ENCODE measurements at places on chromosomes 1 and 21.
A peak's percentile ranks its signal among the peaks of the same experiment; 100 is the strongest.

DNA sequence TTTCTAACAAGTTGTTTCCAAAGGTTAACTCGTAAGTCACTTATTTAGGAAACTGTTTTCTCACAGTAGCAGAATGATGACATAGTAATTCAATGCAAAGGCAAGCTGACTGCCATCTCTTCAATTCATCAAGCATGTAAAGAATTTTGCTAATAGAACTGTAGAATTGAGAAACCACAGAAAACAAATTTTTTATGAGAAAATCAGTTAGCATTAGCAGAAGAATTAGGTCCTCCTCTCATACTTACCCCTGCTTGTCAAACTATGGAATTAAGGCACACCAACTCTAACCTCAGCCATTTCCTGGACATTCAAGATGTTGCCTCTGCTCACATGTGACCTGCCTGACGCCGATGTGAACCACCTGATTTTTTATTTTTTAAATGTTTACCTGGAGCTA, 115.2 kb downstream of the LRRC40 start:
- no peak for DNase-seq

DNA sequence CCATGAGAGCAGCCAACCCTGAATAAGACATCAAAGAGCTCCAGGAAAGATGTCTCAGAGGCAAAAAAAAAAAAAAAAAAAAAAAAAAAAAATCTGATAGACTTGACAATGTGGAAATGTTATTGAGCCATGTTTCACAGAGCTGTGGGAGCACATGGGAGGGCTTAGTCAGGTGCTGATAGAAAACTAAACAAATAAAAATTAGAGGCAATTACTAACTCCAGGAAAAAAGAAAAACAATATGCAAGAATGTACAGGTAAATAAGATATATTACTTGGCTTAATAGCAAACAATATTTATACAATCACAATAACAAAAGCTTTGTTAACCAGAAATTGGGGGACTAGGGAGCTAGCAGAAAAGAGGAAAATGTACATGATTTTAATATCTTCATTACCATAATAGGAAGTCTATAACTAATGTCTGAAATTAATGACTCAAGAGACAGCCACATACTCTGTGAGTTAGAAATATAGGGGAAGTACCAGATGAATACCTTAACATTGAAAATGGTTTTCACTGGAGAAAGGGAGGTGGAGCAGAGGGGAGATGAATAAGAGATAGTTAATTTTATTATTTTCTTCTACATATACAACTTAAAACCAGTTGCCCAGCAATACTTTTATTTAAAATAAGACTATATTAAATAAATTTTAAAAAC, 16.9 kb upstream of the RGS16 start:
- no peak for DNase-seq

DNA sequence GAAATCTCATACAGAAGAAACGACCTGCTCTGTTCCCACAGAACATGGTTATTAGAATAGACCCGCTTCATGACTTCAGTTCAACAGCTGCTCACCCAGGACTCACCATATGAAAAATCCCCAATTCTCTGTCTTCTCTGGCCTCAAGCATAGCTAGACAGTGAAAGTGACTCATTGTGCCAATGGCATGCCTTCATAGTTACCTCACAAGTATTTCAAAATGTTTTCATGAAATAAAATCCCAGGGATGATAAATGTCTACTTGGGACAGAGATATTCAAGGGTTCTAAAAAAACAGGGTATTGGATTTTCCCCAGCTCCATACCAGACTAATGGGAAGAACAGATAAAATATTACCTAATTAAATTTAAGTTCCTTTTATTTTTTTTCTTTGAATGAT, 82.3 kb downstream of the NOTCH2 start:
- no peak for DNase-seq

GRCh38 chr1:94530373-94530878, 11.1 kb downstream of the F3 start:
- no peak for DNase-seq

GRCh38 chr1:116318897-116319296, 54.1 kb upstream of the ATP1A1 start:
- DNase-seq: no peak

DNA sequence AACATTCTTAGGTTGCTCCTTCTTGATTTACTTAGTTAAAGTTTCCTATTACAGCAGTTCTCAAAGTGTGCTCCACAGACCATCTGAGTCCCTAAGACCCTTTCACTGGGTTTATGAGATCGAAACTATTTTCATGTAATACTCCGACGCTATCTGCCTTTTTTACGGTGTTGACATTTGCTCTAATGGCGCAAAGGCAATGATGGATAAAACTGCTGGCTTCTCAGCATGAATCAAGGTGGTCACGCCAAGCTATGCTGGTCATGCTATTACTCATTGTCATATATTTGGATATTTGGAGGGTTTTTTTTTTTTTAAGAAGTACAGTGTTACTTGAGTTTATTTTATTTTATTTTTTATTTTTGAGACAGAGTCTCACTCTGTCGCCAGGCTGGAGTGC, 235.1 kb downstream of the KIF26B start:
- no peak for DNase-seq

GRCh38 chr1:3103967-3104677, 35.1 kb downstream of the PRDM16 start:
- no peak for DNase-seq

GRCh38 chr1:3678361-3679097, 26.2 kb downstream of the TP73 start:
- no peak for DNase-seq

GRCh38 chr1:65940126-65940525, 147.4 kb downstream of the PDE4B start:
- DNase-seq: no peak

DNA sequence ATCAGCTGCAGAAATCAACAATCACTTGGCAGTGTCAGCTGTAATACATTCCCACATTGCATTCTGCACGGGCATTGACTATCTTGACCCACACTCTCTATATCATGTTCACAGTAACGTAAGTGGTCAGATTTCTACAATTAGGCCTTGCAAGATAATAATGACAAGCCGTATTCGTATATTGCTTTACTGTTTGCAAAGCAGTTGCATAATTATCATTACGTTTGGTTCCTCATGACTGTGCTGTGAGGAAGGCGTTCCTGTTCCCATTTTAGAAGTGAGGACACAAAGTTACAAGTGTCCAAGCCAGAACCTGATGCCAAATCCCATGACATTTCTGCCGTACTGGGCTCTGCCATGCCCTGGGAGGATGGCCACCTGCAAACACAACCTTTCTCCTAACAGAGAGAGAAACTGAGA, 53.5 kb upstream of the TARBP1 start:
- DNase-seq: no peak

GRCh38 chr1:245085508-245086095, 69.2 kb upstream of the KIF26B start:
- no peak for DNase-seq

GRCh38 chr1:231418101-231418740, 3.9 kb downstream of the EGLN1 start:
- no peak for DNase-seq

DNA sequence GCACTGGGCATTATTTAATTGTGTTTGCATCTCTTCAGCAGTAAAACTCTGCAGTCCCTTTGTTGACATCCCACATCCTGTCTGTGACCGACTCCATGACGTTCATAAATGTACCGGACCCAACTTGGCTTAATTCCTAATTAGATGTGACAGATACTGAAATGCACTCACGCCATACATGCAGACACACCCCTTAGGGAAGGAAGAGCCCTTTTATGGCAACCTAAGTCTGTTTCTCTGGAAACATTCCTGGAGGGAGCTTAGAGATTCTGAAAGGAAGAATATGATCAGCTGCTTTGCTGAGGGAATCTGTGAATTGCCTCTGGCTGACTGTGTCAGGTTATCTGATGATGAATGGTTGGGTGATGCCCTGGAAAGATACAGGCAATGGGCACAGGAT, 33.4 kb downstream of the ADAMTS5 start:
- DNase-seq: no peak

DNA sequence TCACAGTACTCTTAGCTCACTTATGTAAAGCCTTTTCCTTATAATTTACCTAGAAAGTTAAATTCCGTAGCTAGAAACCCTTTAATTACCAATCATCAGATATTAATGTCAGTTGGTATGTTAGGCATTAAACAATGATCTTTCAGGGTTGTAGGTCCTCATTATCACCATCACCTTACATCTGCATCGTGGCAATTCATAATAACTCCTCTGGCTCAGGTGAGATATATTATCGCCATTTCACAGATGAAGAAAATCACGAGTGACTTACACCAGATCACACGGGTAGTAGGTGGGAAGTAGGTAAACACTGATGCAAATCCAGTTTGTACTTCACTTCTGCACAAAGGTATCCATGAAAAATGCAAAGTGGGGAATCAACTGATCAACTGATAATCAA, 639 bp downstream of the NUP133 start:
- DNase-seq: no peak

DNA sequence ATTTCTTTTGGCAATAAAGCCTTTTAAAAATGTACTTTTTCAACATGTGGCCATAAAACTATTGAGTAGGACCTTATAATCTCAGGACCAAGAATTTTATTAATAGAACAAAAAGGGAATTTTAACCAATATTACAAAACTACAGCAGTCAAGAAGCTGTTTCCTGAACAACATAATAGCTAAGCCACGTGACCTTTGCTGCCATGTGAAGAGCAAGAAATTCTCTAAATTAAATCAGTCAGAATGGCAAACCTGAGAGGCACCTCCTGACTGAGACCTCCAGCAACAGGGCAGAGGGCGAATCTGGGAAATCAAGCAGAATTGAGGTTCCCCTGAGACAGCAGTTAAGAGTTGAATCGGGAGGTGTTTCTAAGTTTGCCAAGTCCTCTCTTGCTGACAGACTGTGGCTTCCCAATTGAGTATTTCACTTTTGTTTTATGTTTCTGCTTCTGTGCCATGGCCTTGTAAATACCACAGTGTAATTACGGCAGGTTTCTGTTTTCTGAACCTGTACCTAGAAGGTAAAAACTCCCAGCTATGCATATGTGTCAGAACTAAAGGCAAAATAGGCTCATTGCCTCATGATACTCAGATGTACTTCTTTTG, 358.4 kb downstream of the NTNG1 start:
- DNase-seq: no peak

GRCh38 chr1:52925571-52926005, 1.5 kb upstream of the SCP2 start:
- no peak for DNase-seq

GRCh38 chr1:21956720-21957552, 19.8 kb upstream of the HSPG2 start:
- DNase-seq: peak; percentile 49

DNA sequence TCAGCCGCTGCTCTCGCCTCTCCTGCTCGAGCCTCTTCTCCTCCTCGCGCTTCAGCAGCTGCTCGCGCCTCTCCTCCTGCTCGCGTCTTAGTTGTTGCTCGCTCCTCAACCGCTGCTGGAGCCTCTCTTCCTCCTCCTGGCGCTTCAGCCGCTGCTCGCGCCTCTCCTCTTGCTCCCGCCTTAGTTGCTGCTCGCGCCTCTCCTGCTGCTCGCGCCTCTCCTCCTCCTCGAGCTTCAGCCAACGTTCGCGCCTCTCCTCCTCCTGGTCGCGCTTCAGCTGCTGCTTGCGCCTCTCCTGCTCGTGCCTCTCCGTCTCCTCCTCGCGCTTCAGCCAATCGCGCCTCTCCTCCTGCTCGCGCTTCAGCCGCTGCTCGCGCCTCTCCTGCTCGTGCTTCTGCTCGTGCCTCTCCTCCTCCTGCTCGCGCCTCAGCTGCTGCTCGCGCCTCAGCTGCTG, 3.7 kb downstream of the TCHH start:
- DNase-seq: peak; percentile 57

GRCh38 chr1:94383966-94384408, 34.2 kb upstream of the ABCD3 start:
- DNase-seq: peak; percentile 26

GRCh38 chr1:89953131-89953626, 41.7 kb upstream of the ZNF326 start:
- DNase-seq: peak; percentile 42

- no peak for DNase-seq
Measured at GRCh38 chr1:17520041-17520440, 19.5 kb upstream of the ARHGEF10L start.

DNA sequence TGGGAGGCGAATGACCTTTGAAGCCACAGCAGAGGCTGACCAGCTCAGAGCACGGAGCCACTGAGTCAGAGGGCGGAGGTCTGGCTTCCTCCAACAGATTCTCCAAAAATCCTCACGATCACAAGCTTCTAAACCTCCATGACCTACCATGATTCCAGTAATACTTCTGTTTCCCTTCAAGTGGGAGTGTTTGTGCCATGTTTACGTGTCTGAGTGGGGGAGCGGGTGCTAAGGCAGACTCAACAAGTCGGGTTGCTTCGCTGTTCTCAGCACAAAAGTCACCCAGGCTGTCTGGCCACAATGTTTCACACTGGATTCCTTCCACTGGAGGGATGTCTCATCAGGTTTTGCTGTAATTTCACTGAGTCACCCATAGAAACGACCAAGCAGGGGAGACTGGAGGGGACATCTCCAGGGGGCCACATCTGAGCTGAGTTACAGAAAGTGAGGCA, 86.2 kb downstream of the SLC66A1 start:
- DNase-seq: peak; percentile 57

DNA sequence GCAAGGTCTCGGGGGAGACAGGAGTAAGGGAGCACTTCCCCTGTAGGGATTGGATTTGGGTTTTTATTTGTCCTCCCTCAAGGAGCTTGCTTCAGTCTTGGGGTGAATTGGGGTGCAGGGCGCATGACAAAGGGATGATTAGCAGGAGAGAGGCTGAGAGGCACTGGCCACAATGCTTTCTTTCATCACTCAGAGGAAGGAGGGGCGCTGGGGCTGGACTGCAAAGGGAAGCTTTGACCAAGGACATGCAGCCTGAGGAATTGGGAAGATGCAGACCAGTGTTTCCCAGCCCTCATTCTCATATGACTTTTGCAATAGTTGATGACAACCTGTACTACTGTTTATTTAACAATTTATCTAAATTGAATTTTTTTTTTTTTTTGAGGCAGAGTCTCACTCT, 34.1 kb upstream of the PDPN start:
- DNase-seq: no peak

Data from activated CD4-positive, alpha-beta T cell treated with anti-CD3 and anti-CD28 coated beads for 48 hours (primary cell).